Iris pigment epithelial cell (primary cell): ENCODE measurements at places on chromosomes 3 and 15.
A peak's percentile ranks its signal among the peaks of the same experiment; 100 is the strongest.

- DNase-seq = peak; percentile 59
Observed at GRCh38 chr3:24123596-24123995, 178.5 kb downstream of the NR1D2 start.

DNA sequence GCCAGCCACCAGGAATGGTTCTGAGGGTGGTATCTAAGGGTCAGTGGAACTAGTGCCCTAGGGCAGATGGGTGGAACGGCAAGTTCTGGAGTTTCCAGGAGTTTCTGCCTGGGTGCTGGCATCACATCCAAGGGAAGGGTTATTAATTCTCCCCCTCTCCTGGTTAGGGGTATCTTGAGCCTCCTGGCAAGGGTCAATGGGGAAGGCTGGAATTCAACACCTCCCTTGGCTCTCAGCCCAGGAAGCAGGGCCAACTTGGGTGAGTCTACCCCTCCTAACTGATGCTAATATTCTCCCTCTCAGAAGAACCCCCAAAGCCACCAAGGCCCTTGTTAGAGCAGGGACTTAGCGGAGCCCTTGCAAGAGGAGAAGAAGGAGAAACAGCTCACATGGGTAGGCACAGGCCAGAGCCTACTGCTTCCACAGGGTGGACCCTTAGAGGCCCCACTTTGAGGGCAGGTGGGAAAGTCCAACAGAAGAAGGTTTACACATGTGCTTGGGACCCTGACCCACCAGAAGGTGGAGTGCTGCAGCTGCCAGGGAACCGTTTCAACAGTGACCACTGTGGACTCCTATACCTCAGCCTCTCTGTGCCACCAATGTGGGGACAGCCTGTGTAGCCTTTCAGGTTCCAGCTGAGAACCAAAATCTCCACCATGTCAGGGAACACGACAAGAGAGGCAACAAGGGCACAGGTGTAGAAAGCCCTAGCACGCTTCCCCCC, 3.3 kb downstream of the TMEM115 start:
- no peak for DNase-seq

DNA sequence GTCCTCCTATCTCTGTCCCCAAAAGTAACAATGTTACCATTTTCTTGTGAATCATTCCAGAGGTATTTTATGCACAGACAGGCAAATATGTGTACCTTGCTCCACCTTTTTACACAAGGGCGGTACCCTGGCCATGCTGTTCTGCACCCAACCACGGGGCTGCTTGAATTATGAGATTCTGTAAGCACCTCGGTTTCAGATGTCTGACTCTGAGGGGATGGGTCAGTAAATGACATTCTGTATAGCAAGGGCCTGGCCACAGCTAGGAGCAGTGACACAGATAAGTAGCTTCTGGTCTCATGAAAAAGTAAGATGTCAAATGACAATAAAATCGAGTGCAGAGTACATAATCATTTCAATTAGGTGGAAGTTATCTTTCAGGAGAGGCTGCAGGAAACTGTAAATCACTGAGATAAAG, 30.4 kb upstream of the FLNB start:
- DNase-seq = no peak

DNA sequence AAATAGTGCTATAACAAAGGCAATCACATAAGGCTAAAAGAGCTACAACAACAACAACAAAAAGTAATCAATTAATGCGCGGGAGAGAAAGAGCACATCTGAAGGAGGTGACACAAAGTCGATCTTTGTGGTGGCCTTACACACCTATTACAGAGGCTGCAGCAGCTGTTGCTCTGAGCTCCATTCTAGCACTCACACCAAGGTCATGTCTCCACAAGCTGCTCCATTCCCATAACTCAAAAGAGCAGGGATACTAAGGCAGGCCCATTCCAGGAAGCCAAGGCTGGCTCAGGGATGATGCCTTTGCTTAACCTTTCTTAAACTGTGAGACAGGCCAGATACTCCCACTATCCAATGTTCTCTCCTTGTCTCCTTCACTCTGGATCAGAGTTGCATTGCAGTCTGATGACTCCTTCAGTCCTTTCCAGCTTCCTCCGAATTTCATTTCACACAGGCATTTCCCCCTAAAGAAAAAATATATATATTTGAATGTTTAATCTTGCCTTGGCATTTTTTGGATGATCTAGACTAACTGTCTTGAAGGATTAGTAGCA, 52.7 kb downstream of the SNTN start:
- DNase-seq = no peak

DNA sequence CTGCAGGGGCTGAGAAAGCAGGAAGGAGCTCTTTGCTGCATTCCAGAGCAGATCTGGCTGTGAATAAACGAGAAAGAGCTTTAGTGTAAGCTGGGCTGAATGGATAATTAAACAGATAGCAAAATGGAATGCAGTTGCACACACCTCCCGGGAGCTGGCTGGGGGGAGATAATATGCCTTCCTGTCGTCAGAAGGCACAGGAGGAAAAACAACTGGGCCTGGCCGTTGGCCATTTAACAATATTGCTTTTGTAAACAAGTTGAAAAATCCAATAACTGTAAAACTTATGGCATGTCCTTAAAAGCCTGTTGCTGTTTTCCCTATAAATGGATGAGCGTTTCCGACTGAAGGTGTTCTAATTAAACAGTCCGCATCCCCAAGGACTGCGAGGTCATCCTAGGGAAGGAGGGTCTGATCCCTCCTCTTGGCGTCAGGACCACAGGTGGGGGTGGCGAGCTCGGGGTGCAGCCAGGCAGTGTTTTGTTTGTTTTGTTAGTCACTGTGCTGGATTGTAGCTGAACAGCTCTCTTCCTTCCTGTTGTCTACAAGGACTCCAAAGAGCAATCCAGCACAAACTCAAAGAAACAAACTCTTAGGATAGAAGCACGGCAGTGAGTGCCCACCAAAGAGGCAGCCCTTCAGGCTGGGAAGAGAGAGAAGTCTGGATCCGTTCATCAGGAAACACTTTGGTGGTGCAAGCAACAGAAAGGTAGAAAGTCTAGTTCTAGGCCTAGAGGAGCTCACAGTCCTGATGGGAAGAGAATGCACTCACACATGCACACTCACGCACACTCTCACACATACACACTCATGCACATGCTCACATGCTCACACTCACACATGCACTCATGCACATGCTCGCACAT, 133.4 kb upstream of the SMAD3 start:
- DNase-seq = peak; percentile 79

DNA sequence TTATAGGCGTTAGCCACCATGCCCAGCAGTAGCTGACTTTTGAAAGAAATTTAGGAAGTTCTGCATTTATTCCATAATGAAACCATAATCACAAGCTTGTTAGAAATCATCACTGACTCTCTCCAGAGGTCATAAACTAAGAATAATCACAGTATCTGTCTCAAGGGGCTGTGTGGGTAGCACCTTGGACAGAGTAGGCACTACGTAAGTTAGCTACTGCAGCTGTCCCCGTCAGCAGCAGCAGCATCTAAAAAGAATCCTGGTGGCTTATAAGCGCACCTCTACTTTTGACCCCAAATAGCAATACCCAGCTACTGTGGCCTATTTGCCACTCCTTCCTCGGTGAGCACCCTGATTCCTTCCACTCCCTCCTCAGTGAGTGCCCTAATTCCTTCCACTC, 57.8 kb upstream of the RPL35A start:
- no peak for DNase-seq

DNA sequence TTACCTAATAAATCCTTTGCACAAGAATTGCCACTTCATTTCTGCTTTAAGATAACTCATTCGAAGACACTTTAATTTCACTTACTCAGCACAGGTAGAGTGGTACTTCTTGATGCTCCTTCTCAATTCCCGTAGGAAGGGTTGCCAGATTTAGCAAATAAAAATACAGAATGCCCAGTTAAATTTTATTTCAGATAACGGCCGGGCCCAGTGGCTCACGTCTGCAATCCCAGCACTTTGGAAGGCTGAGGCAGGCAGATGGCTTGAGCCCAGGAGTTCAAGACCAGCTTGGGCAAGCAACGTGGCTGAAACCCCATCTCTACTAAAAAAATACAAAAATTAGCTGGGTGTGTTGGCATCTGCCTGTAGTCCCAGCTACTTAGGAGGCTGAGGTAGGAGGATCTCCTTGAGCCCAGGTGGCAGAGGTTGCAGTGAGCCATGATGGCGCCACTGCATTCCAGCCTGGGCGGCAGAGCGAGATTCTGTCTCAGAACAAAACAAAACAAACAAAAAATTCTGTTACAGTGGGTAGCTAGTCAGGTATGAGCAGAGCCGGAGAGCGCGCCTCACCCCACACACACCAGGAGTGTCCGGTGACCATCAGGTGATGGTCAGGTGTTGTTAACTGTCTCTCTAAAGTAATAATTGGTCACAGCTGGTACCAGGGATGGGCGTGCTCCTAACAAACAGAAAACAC, 92.8 kb downstream of the DNAH12 start:
- no peak for DNase-seq

DNA sequence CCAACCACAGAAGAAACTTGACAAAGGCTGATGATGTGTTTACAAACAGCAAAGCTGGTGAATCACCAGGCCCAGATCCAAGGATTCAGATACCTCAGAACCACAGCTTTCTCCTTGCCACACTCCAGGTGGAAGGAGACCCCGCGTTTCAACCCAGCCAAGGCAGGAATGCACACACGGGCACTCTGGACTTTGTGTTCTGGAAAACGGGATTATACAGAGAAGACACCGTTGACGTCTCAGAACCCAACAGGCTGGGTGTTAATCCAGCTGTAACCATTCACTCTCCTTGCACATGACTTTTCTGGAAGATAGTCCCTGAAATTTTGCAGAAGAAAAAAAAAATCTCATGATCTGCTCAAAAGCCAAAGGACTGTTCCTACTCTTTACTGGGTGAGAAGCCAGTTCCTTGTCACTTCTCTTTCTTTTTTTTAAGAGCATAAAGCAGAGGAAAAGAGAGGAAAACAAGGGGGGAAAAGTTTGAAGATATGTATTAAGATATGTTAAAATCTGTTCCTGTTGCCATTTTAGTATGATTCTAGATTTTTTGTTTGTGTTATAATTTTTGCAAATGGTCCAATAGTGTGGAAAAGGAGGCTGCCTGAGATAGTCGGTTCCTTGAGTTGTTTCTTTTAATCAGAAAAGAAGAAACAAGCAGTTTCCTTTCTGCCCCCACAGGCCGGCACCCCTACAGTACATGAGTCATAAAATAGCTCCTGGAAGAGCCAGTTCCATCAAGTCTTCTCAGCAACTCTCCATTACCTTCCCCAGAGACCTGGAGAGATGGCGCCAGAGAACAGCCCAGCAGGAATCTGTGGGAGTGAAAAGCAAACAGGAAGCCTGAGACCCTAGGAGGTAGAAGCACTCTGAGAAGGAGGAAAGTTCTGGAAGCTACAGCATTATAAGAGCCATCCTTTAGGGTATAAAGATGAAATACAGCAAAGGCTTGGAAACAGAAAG, 73.1 kb downstream of the RORA start:
- DNase-seq = peak; percentile 51

DNA sequence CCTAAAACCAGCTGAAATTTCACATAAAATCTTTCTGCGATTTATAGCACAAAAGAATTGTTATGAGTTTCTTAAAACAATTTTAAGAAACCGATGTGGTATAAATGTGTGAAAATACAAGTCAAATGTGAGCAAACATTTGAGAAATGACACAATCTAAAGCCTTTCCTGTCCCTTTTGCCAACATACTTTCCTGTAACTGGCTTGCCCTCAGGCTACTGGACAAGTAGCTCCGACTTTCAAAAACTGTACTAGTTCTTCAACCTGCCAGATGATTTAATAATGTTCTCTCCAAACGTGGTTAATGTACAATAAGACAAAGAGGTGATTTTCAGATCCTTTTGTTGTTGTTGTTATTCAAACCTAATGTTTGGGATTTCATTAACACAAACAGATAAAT, 105.9 kb upstream of the ARHGEF26 start:
- no peak for DNase-seq

DNA sequence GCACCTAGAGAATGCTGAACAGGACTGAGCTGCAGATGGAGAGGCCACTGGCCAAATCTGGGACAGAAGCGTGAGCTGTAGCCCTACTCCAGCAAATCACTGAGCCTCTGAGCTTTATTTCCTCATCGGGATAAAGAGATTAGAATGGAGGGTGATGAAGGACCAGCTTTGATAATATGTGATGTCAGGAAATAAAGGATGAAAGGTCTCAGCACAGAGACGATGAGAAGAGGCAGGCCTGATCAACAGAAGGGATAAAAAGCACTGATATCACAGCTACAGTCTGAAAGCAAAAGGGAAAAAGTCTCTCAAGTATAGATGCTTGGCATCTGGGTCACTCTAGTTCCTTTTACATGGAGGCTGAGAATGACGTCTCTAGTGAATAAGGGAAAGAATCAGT, 70.0 kb downstream of the DHX30 start:
- no peak for DNase-seq

DNA sequence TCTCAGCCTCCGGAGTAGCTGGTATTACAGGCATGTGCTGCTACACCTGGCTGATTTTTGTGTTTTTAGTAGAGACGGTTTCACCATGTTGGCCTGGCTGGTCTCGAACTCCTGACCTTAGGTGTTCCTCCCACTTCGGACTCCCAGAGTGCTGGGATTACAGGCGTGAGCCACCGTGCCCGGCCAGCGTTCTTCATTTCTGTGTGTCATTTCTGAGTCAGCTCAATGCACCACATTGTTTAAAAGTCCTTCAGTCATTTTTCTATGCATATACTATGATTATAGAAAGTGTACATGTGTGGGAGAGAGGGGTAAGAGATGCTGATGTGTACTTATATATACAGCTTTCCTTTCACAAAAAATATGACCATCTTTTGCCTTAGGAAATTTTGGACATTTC, 2.1 kb downstream of the QTRT2 start:
- DNase-seq = peak; percentile 17

- no peak for DNase-seq
Observed at GRCh38 chr3:34277110-34277509, 478.7 kb downstream of the PDCD6IP start.

GRCh38 chr15:39888243-39888642, 31.8 kb downstream of the GPR176 start:
- DNase-seq = no peak

- DNase-seq = no peak
Observed at GRCh38 chr15:41543521-41543870, 561 bp downstream of the RPAP1 start.

GRCh38 chr3:38636881-38637280, 12.6 kb downstream of the SCN5A start:
- DNase-seq = no peak

DNA sequence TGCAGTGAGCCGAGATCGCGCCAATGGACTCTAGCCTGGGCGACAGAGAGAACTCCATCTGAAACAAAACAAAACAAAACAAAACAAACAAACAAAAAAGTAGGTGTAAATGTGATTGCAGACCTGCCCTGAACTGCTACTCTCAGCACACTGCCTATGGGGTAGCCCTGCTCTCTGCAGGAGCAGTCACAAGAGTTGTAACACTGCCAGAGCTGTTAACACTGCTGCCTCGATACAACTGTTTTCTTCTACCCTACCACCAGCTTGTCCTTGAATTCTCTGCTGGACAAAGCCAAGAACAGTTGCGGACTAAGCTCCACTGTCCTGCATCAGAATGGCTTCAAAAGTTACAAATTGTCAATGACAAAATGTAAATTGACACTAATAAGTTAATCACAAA, 89.3 kb downstream of the ALCAM start:
- DNase-seq = no peak
